Kidney glomerular epithelial cell (primary cell): ENCODE measurements at places on chromosomes 16 and 17.

DNA sequence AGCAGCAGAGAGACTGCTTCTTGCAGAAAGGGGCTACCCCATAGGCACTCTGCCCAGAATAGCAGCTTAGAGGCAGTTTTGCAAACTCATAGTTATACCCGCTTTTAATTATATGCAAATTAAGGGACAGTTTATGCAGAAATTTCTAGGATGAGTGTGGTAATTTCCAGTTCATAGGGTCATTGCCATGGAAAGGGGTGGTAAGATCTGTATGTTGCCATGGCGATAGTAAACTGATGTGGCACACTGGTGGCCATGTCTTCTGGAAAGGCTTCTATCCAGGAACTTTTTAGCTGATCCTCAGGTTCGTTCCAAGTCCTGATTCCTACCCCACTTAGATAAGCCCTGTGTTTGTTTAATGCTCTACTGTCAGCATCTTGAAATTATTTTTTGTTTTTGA, 6.2 kb downstream of the STXBP4 start:
- DNase-seq, result no peak

GRCh38 chr16:66020642-66021041, 345.8 kb upstream of the CDH5 start:
- DNase-seq, result no peak

GRCh38 chr17:74862108-74862901, 2.6 kb upstream of the GRIN2C start:
- no peak for DNase-seq

- no peak for DNase-seq
Observed at GRCh38 chr16:51409001-51409675, 258.1 kb upstream of the SALL1 start.

- DNase-seq, result no peak
Observed at GRCh38 chr17:80566054-80566400, 21.4 kb downstream of the RPTOR start.
